ENCODE measurements at places on chromosomes 3 and 15. TPM values are rescaled to one million over a fixed set of nuclear protein-coding genes. Genes with fewer than 3 reads are reported as not detected.

DNA sequence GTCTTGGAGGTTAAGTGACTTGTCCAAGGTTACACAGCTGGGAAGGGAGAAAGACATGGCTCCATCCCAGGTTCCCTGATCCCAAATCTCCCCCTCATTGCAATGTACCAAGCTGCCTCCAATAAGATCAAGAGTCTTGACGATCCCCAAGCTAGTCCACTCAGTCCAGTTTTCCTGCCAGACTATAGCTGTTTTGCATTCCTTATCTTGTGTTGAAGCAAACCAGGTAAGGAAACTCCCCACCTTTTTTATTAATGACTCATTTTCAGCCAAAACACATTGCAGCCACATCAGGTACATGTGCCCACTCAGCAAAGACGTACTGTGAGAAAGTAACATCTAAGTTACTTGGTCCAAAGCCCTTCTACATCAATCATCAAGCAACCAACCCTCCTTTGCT is 41.9 kb downstream of the LIPC start:
- no peak for DNase-seq

DNA sequence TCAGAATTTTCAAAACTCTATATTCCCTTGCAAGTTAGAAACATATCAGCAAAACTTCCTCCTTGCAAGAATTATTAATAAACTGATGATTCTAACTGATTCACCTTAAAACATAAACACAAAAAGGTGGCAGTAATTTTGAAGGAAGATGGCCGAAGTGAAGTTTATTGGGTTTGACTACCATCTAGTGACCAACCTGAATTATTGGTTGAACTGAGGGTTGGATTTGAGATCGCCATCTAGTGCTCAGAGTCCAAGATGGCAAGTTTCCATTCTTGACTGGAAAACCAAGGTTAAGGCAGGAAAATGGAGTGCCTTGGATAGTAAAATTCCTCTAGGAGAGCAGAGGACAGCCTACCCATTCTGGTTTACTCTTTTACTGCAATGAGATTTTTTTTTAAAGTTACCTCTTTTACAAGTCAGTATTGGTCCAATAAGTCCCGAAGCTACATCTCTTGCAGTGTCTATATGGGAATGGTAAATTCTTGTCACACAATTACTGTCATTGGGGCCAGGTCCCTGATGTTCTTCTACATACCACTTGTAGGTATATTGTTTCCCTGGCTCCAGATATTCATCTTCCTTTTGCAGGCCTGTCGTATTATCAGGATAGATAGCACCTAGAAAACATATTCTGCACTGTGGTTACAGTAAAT is 51.6 kb upstream of the CP start:
- no peak for DNase-seq

Gene UCN2
- not detected for total RNA-seq

- peak; percentile 79 for DNase-seq
Observed at GRCh38 chr15:101320501-101321052, 25.5 kb upstream of the SNRPA1 start.

DNA sequence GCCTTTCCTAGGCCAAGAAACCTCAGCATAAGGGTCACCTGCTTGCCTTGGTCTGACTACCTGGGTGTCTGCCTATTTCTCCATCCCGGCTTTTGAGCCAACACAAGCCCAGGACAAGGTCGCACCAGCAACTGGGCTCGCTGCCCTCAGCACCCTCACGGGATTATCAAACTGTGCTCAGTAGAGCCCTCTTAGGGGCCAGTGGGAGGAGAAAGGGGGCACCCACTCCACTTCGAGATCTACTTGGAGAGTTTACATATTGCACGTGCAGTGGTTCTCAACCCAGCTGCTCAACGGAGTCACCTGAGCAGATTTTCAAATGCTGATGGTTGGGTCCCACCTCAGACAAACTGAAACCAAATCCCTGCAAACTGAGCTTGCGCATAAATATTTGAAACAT is 31.1 kb downstream of the TSPAN3 start:
- no peak for DNase-seq

Gene ITGA11
- total RNA-seq = 6.1 TPM

- no peak for DNase-seq
Observed at GRCh38 chr3:193906849-193907410, 229.0 kb upstream of the HES1 start.

DNA sequence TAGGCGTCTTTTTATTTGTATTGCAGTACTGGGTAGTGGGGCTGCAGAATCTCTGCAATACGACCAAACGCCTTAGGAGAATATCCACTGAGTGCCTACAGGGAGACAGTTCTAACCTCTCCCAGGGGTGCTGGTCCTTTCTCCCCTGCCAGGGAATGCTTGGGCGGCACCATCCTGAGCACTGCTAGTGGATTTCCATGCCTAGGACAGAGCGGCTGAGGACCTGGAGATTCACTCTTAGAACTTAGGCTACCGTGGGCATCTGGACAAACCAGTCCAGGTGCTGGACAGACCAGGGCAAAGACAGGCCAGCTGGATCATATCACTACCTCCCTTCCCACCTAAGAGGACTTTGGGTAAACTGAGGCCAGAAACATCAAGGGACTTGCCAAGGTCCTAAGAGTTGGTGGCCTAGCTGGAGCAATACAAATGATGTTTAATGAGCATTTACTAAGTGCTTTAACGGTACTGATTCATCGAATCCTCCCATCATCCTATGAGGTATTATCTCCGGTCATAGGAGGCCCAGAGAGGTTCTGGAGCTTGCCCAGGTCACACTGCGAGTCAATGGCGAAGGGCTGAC is 902 bp downstream of the TMEM44 start:
- DNase-seq = peak; percentile 62

Gene PLCB2
- total RNA-seq = 11.7 TPM

- DNase-seq = peak; percentile 13
Observed at GRCh38 chr3:32780071-32780734, 37.6 kb upstream of the TRIM71 start.

DNA sequence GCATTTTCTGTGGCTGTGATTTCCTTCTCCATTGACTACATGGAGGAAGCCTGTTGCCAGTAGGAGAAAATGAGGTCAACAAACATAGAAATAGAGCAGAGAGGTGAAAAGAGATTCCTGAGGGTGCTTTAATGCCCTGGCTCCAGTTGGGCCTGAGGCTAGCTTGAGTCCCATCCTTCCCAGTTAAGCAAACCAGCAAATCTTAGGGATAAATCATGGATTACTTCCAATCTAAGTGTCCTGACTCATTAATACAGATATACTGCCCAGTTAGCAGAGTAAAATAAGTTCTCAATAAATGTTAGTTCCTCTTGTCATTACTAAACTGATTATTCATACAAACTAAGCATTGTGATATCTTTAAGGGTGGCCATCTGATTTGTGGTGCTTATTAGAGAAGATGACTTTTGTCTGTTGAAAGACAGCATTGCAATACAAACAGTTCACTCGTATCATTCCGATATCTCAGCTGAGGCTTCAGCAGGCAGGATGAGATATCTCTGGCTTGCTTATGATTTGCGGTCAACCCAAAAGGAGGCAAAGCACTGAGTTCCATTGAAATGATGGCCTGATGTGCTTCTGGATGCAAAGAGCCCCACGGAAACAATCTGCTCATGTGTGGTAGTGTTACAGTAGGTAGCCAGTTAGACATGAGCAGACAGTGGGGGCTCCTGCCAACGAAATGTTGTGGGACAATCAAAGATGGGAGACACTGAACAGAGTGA is 6.6 kb upstream of the STARD5 start:
- no peak for DNase-seq

DNA sequence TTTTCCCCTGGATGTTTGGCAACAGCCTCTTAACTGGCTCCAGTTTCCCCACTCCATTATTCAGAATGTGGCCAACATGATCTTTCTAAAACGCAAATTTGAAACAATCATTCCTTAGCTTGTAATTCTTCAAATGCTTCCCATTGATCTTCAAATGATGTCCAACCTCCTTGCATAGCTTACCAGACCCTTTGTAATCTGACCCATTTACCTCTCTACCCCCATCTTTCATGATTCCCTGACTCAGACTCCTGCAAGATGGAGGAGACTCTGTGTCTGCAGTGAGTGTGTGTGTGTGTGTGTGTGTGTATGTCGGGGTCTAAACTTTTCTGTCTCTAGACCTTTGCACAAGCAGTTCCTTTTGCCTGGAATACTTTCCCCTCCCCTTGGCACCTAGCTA is 515.7 kb upstream of the PROK2 start:
- DNase-seq = no peak

- no peak for DNase-seq
Observed at GRCh38 chr3:178263236-178263916, 272.9 kb upstream of the KCNMB2 start.

GRCh38 chr15:41438206-41438605 is 21.3 kb downstream of the RTF1 start:
- DNase-seq = peak; percentile 39

DNA sequence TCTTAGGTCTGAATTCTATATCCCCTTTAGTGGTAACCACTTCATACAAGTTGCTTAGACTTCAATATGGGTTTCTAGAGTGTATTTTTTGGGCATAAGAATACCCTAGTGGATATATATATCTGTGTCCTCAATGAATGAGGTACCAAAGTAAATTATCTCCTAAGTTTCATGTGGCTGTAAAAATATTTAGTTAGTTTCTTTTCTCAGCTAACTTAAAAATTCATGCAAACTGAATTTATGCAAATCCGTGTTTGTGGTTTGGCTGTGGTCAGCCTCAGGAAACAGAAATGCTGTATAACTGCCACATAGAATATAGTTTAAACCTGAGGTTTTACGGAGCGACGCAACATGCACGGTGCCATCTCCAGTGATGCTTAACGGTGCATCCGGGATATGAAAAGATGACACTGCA is 80.3 kb downstream of the PEX5L start:
- no peak for DNase-seq

Gene POLQ
- 0.55 TPM for total RNA-seq

Gene STRIT1
- not detected for total RNA-seq

Gene ALDH1L1
- total RNA-seq = 32.0 TPM

GRCh38 chr3:114451561-114452018 is 157.8 kb downstream of the TIGIT start:
- no peak for DNase-seq

- no peak for DNase-seq
Observed at GRCh38 chr3:74992898-74993297, 378.4 kb upstream of the CNTN3 start.

Gene CPLX3
- 0.41 TPM for total RNA-seq

Gene GP9
- total RNA-seq = not detected

Gene TM4SF1
- total RNA-seq = 32.1 TPM

DNA sequence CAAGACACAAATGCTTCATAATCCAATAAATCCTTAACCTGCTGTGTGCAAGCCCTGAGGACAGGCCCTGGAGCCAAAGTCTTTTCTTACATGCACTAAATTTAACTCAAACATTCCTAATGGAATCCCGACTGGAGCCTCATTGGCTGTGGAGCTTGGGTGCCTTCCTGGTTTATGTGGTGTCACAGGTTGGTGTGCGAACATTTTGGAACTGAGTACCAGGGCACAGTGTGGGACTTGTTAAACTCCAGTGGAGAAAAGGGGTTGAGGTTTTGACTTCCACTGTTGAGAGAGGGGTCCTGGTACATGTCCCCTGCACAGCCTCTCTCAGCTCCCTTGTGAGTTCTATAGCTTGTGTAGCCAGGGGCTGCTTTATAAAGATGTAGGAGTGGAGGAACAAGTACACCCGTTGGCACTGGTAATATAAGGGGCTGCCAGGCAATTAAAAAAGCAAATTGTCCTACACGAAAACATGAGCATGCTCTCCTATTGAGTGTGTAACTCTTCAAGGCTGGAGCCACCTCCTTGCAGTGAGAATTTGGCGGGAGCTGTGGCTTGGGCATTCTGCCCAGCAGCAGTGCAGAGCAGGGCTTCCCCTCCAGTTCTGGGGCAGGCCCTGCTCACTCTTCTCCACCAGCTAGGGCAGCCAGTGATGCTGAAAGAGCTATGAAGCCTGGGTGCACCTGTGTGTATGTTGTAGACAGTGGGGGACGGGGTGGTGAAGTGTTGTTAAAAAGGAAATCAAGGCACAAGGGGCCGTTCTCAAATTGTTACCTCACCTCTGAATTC is 218.1 kb downstream of the CLSTN2 start:
- DNase-seq = no peak

Gene GHSR
- 0.55 TPM for total RNA-seq

- peak; percentile 63 for DNase-seq
Observed at GRCh38 chr3:18445401-18446148, 20.4 kb upstream of the SATB1 start.

DNA sequence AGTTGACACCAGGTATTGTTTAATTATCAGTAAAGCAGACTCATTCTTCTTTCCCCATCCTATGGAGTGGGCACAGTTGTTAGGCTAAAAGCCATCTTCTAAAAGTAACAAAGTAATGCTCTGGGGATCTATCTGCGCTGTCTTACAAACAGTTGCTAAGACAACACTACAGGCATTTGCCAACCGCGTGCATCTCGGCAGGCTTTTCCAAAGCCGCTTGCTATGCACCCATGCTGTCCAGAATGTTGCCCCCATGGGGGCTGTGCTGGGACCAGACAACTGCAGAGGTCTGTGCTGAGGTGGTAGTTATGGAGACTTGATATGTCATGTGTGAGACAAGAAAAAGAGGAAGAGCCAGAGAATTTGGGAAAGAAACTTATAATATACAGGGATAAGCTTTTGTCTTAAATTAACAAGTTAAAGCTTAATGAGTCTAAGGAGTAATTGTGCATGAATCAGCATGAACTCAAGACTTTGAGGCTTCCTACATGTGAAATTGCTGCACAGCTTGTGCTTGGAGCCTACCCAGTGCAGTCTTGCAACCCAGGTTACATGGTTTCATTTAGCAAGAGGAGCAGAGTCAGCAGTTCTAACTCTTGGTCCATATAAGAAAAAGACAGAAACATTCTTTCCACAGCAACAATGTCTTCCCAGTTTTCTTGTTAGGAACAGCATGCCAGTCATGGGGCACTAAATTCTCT is 38.9 kb upstream of the DCLK3 start:
- DNase-seq = no peak

DNA sequence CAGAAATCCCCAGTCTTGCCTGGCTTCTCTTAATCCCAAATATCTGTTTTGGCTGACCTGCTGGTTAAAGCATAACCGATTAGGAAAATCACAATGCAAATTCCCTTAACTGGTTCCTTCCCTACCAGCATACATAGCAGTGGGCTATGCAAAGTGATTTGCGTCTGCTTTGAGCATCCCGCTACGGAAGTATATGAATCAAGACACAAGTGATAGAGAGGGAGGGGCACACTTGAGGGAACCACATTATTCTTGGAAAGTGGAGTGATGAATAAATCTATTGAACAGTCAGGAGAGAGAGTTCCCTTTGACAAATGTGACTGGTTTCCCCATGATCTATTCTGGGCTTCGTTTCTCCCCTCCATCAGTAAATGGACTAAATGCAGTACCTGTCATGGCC is 119.6 kb upstream of the C15orf61 start:
- DNase-seq = no peak

Gene CHL1
- total RNA-seq = 29.1 TPM

Gene KCNMB2
- 1.9 TPM for total RNA-seq

GRCh38 chr3:102237838-102238237 is 197.0 kb upstream of the ZPLD1 start:
- no peak for DNase-seq

Gene FOXL2NB
- total RNA-seq = not detected

- no peak for DNase-seq
Observed at GRCh38 chr15:57377478-57377847, 1.2 kb downstream of the CGNL1 start.
